ENCODE measurements at places on chromosomes 3 and 15.

DNA sequence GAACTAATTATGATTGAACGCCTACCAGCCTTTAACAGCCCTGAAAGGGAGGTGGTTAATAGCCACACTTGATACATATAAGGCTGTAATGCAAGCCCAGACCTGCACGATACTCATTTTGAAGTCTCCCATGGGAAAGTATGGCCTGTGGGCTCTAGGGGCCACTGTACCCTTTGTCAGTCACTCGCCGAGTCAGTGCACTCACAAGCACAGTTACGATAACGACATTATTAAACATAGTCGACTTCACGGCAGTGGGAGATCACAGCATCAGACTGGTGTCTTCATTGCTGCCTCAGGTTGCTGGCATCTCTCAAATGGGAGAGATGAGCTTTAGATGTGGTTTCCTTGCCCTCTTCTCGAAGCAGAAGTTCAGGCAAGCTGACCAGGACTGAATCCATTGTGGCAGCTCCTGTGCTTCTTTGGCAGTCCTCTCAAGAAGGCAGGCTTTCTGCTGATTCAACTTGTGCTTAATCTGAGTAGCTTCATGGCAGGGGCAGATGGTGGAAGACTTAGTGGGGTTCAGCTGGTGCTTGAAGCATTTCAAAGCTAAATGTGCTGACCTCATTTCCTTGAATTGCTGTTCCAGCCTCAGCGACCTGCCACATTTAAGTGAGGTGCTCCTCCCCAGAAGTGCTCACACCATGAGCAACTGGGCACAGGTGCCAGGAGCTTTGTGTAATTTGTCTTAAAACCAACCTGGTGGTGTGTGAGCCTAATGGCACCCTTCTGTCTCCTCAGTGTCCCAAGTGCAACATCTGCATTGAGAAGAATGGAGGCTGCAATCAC is 15.8 kb upstream of the P4HTM start:
- DNase-seq: no peak

DNA sequence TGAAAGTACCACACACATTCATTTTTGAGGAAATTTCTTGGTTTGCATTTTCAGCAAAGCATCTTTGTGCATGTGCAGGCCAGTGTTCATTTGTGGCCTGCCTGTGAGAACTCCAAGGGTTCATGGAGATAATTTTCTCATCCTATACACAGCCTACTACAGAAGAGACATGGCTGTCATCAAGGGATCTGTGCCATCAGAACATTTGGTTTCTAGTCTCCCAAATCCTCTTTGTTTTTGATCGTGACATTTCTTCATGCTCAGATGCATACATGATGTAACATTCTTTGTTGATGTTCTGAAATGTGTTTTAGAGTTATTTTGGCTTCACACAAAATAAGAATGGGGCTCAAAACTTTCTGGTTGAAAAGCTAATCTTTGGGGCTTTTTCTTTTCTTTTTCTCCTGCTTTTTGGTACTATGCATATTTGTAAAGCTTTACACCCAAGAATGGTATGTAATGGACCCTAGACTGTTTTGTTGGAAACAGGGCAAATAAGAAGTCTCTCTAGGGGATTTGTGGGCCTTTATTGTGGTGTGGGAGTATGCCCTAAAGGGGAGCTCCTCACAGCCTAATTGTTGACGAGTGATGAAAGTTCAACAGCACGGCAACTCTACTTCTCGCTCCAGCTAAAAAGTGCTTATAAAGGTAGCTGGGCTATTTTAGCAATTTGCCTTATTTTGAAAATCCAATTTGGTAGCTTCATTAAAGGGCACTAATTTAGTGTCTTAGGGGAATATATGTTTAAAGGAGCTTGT is 3.2 kb upstream of the ARPP21 start:
- DNase-seq: no peak

- DNase-seq: no peak
These were observed 119.5 kb downstream of the RPL22L1 start for GRCh38 chr3:170750478-170750830.

DNA sequence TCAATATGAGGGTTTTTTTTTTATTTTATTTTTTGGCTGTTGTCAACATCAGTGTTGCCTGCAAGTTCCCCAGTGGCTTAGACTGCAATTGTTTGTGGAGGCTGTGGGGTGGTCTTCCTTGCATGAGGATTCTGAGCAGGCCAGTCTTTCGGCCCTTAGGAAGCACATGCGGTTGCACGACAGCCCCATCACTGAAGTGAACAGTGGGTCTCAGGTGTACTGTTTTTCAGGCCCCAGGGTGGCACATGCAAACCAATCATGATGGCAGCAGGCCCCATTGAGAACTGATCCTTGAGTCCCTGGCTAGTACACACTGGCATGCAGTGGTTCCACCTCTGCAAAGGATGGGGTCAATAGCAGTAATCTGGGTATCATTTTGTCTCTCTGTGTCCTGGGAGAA is 768.7 kb downstream of the EPHA3 start:
- DNase-seq: no peak

GRCh38 chr3:182794455-182795388 is 1.4 kb downstream of the ATP11B start:
- no peak for DNase-seq

DNA sequence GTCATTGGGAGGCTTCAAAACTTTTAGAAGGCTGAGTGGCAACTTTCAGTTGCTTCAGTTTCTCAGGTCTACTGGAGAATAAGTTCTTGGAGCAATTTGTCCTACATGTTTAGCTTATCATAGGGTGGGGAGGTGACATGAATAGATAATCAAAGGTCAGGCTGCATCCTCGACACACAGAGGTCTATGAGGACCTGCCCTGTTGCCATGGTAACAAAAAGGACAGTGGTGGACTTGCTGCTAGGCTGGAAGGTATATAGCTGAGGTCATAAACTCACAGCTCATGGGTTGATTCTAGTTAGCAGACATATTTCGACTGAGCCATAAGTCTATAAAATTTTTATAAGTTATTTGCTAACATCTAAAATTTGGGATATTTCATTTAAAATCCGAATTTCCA is 267.0 kb downstream of the THRB start:
- no peak for DNase-seq

- no peak for DNase-seq
These were observed 107.8 kb downstream of the MBNL1 start for GRCh38 chr3:152376351-152377183.

GRCh38 chr3:126277629-126278378 is 79.4 kb downstream of the KLF15 start:
- DNase-seq: no peak

DNA sequence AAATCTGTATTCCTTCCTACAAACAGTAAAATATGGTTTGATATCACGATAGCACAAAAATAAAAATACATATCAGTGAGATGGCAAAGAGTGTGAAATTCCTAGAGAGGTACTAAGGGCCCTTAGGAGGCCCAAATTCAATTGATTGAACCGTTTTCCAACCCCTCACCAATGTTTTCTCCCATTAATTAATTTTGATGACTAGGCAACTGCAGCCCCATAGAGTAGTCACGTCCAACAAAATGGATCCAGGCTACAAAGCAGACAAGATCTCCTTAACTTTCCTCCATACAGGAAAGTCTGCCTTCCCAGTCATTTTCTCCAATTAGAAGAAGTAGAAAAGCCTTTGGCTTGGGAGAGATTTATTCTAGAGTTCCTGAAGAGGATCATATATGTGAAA is 193.9 kb downstream of the PLOD2 start:
- DNase-seq: no peak

GRCh38 chr15:64583519-64583918 is 123.1 kb downstream of the ZNF609 start:
- no peak for DNase-seq

DNA sequence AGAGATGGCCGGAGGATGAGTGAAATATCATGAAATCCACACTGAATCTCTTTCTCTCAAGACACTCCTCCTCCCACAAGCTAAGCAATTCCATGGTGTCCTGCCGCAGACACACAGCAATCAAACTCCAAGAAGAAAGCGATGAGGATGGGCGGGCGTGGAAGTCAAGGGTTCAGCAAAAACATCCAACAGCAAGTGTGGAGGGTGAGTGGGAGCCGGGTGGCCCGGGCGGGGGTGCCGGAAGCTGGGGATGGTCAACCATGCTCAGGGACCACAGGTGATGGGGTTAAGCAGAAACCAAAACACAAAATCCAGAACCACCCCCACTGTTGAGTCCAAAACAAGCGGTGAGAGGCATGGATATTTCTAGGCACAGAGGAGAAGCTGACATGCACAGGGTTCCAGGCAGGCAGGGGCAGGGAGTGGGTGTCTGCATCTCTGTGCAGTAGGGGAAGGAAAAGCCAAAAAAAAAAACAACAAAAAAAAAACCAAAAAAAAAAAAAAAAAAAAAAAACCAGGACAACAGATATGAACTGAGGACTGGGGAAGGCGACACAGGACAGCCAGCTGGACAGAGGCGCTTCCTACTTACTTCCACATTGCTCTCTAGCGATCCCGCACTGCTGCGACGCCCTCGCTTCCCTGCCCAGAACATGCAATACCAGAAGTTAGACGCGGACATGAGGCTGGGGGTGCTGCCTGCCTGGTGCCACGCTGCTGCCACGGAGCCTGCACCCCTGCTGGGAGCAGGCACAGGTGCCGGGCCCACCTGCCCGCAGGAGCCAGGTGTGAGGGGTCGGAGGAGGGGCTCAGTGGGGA is 61.0 kb upstream of the RPL32 start:
- DNase-seq: no peak
